Ureter (tissue), 1 donor: ENCODE measurements at places on chromosomes 3 and 15. TPM values are rescaled to one million over a fixed set of nuclear protein-coding genes. Genes with fewer than 3 reads are reported as not detected.

Gene MYRIP
- total RNA-seq = 4.8 TPM

Gene SHC4
- total RNA-seq = 0.55 TPM

Gene FANCD2OS
- not detected for total RNA-seq

- DNase-seq = no peak
Observed at GRCh38 chr3:141021261-141021660, 29.9 kb upstream of the SPSB4 start.
